Foreskin fibroblast (primary cell): ENCODE measurements at places on chromosomes 7 and 10.

GRCh38 chr7:99469381-99470065 is 3.2 kb upstream of the ZNF789 start:
- peak; percentile 42 for DNase-seq

DNA sequence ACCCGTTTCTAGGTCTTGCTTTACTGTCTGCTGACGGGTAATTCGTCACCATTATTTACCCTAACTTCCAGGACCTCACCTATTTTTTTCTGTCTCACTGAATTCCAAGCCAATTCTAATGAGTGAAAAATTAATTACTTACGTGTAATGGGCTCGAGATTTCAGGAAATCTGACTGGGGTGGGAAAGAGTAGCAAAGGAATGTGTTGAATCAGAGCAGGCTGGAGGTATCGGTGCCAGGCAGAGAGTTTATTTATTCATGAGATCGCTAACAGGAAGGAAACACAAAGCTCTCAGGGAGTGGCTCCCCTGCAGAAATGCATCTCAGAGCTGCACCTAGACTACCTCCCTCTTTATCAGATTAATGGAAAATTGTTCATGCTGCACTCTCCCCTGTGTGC is 4.0 kb upstream of the DIP2C start:
- DNase-seq, result no peak

- DNase-seq, result no peak
These were observed 81.7 kb downstream of the RNF216 start for GRCh38 chr7:5699467-5700384.

- no peak for DNase-seq
These were observed 108.6 kb downstream of the SEMA3A start for GRCh38 chr7:84085998-84086397.

DNA sequence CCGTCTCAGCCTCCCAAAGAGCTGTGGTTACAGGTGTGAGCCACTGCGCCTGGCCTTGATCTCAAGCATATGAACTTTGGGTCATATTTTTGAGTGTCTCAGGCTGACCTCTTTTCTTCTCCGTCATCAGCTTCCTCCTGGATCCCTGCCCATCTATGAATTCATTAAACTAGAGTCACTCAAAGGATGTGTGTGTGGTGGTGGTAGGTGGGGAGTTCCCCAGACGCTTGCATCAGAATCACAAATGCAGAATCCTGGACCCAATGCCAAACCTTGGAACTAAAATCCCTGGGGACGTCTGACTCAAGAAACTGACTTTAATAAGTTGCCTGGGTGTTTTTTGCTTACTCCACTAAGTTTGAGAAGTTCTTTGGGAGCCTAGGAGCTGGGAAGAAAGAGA is 6.7 kb upstream of the CREB5 start:
- DNase-seq, result peak; percentile 82

DNA sequence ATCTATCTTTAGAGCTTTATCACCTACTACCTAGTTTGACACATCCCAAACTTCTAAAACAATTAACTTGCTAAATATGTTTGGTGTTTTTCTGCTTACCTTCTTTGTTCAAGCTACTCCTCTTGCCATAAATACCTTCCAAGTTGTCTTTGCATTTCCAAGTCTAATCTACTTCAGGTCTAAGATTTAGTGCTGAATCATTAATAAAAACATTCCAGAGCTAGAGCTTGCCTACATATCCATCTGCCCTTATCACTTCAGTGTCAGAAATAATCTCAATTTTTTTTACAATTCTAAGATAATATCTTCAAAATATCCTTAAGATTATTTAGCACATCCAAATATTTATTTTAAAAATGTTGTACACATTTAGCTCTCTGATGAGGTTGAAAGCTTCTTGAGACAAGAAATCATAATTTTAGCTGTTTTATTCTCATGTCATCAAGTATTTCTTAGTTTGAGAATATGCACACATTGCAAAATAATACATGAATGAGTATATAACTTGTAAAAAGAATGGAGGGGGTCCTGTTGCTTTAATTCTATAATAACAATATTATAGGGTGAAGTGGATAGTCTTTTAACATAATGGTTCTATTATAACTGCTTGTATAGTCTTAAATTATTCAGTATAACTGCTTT is 466.3 kb downstream of the SEMA3D start:
- DNase-seq, result no peak
